HT1080 (cell line): ENCODE measurements at places on chromosomes 5 and 9. TPM values are rescaled to one million over a fixed set of nuclear protein-coding genes. Genes with fewer than 3 reads are reported as not detected.

Gene SERF1A
- 0.93 and 3.3 TPM in 2 replicates for total RNA-seq

- no peak for DNase-seq
Measured at GRCh38 chr9:89444274-89444673, 53.6 kb downstream of the SEMA4D start.

DNA sequence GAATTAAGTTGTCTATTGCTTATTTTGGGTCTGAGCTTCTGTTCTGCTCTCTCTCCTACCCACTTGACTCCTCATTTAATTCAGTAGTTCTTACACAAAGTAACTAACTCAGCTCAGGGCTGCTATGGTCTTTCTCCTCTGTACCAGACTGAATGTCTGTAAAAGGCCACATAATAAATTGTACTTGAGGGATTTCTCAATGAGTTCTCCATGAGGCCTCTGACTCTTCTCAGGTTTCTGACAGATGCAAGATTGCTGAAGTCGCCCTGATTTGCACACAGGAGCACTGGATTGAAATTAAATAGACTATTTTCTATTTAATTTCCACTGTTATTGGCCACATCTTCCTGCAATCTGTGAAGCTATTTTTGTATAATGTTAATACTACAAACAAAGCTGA is 2.9 kb downstream of the IQGAP2 start:
- DNase-seq, result no peak

Gene PCDHAC2
- not detected in 2 replicates for total RNA-seq

Gene CATSPER3
- 0.13 and 0.30 TPM in 2 replicates for total RNA-seq

- DNase-seq, result no peak
Measured at GRCh38 chr5:83470526-83471404, 779 bp upstream of the VCAN start.

DNA sequence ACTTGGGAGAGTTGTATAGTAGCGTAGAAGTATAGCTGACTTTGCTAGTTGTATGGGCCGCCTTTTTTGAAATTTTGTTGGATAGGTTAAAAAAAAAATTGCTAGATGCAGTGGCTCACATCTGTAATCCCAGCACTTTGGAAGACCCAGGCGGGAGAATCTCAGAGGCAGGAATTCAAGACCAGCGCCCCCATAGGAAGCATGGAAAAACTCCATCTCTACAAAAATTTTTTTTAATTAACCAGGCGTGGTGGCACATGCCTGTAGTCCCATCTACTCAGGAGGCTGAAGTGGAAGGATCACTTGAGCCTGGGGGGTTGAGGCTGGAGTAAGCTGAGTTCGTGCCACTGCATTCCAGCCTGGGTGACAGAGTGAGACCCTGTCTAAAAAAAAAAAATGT is 59.2 kb downstream of the SMC5 start:
- peak; percentile 43 for DNase-seq

DNA sequence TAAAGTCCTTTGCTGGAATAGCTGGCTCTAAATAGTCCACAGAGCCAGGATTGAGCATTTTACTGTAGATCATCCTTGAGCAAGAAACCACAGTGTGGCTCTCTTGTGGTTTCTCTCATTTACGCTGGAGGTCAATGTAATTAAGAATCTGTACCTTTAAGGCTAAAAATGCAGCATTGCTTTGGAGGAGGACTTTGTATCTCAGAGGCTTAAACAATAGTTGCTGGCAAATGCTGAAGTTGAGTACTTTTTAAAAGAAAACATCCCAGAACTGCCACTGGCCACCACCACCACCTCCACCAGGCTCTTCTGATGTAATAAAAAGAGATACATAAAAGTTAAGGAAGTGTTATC is 177.3 kb upstream of the ADAMTSL1 start:
- DNase-seq, result no peak

DNA sequence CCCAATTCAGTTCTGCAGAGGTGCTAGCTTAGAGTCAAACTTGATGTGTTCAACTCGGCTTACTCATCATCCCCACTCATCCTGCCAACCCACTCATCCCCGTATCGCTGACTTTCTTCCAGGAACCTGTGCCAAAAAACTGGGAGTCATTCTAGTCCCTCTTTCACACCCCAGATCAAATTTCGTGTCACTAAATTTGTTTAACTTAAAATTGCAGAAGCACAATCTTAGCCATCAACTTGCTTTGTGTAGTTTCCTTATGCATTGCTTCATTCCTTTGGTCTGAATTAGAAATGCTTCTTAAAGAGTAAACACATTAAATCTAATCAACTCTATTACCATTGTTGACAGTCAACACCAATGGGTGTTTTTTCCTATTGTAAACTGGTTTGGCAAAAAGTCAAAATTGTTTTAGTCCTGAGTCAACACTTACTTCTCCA is 162.4 kb downstream of the TTC39B start:
- peak; percentile 58 for DNase-seq

DNA sequence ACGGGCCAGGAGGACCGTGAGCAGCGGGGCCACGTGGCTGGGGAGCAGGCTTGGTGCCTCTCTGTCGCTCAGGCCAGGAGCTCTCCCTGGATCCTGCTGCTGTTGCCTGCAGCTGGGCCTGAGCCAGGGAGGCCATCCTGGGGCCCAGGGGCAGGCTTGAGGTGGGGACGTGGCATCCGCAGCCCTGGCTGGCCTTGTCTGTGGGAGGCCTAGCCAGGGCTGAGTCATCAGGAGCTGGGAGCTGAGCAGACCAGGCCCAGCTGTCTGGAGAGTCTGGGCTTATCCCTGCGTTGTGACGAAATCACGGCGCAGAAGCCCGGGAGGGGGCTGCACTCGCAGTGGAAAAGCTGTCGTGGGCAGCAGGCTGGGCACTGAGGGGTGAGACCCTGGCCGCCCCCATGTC is 138.8 kb upstream of the COL5A1 start:
- peak; percentile 95 for DNase-seq

DNA sequence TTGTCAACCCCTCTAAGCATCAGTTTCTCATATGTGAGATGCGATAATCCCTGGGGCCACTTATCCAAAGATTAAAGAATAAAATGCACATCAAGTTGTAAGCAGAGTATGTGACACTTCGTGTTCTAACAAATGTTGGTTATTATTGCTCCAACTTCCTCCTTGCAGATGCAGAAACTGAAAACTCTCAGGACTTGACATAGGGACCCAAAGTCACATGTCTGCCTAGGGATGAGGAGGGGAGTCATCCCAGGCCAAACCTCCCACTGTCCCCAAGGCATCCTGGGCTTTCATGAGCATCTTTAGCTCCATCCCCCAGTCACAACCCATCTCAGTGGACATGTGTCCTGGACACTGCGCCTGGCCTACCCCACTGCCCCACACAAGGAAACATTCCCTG is 27.5 kb upstream of the SYK start:
- no peak for DNase-seq

GRCh38 chr9:71790296-71790695 is 22.0 kb upstream of the CEMIP2 start:
- DNase-seq, result no peak

- no peak for DNase-seq
Measured at GRCh38 chr5:82334085-82334692, 56.0 kb upstream of the RPS23 start.

DNA sequence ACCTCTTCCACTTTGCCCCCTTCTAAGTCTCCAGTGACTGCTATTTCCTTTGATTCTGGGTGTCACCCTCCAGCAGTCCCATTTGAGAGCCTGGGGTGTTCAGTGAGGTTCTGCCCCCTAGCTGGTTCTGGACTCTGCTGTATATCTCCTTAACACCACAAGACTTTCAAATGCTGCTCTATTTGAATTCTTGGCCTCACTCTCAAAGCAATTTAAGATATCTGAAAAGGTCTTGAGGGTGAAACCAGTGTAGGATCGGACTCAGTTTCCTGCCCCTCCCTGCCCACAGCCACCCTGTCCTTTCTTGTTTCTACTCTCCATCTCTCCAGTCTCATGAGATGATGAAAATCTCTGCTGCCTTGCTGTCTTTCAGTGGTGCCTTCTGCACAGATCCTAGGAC is 280.9 kb downstream of the TENT4A start:
- no peak for DNase-seq

DNA sequence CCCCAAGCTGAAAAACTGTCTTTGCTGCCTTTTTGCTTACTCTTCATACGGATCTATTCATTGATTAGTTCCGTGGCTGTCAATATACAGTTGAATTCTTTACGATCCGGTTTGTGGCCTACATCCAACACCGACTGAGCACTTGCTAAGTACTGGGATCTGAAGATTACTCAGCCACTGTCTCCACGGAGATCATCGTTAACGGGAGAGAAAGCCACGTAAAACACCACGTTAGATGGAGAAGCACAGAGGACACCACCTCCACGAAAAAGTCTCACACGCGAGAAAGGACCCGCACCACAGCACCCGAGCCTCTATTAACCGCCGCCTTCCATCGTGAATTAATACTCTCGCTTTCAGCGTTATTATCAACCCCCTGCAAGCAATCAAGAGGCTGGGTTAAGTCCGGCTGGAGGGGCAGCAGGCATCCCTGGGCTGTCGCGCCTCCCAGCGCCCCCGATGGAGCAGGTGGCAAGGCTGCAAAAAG is 650 bp downstream of the ELP1 start:
- DNase-seq, result peak; percentile 3

DNA sequence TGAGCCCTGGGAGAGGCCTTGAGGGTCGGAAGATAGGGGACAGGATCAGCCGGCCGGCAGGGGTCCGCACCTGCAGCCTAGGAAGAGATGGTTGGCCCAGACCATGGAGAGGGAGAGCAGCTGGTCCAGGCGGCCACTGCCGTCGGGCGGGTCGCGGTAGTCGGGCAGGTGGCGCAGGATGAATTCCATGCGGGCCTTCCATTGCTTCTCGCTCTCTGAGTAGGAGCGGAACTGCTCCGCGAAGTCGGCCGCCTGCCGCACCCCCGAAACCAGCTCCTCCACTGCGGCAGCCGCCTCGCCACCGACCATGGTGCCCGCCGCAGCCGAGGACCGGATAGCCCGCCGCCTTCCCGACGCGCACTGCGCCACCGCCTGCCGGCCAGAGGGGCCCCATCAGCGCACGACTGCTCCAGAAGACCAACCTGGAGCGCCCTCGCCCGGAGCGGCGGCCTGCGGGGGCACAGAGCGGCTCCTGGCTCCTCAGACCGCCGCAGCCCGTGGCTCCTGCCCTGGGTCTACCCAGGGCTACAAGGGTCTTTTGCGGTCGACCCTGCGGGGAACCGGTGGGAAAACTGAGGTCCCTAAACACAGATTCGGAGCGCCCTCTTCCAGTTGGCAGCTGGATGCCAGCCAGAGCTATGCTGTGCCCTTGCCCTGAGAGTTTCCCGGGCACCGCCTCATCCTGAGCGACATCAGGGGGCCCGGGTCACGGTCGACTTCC is at the start of gene CDKN2AIPNL:
CDKN2AIPNL (minus strand) TSS at position 336 of the 721 bp plus-strand sequence; CDS start at position 309, 27 bp downstream.
- DNase-seq, result peak; percentile 83

Gene SLC34A1
- 0.10 and 0.34 TPM in 2 replicates for total RNA-seq
